ENCODE measurements at places on chromosomes 4 and X.

GRCh38 chrX:29044423-29045184 is 457.4 kb downstream of the IL1RAPL1 start:
- DNase-seq, result no peak

- no peak for DNase-seq
These were observed 41.3 kb upstream of the GPC3 start for GRCh38 chrX:134026565-134027311.

DNA sequence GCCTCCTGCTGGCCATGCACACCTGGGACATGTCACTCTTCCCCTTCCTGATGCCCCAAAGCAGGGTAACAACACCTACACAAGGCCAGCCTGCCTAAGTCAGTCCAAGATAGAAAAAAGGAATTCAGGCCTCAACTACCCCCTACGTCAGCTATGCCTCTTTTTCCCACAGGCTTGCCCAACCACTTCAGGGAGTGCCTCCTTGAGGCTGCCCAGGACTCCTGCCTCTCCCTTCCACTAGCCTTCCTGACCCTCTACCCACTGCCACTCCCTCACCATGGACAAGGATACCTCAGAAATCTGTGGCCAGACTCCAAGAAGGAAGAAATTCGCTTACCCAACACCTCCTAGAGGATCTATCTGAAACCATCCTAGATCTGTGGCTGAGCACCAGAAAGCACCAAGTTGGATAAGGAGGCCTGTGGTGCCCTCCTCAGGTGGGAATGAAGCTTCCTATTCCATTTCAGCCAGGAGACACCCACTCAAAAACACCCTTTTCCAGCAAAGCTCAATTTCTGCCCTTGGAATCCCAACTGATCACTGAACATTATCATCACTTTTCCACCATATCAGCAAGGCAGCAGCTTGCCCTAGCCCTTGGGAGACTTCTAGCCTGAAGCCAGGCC is 1.8 kb downstream of the KDM5C start:
- no peak for DNase-seq

- no peak for DNase-seq
These were observed 122.3 kb downstream of the ARHGAP10 start for GRCh38 chr4:147854154-147854553.

DNA sequence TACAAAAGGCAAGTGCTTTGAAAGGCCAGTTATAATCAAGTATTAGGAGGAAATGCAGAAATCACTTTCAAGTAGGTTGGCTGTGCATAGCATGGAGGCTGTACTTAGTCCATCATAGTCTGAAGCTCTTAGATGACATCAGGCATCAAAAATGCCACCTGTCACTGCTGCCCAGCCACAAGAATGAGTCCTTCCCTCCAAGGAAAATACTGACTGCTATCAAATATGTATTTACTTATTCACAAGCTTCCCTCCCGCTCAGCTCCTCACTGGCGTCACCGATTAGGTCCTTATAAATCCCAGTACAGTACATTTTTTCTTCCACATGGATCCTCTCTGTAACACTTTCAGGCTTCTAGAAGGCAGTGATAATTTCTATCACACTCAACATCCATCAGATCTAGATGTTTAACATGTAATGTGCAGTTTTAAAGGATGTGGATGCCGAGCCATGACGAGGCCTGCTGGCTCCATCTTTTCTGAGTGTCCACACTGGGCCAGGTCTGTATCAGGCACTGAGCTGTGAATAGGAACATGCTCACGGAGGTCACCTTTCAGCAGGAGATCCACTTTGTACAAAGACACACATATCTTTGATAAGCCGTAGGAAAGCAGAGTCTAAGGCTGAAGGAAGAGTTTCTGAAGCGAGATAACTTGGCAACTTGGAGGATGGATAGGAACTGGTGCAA is 121.9 kb downstream of the PALLD start:
- DNase-seq, result no peak

GRCh38 chr4:146916479-146917076 is 29.1 kb downstream of the TTC29 start:
- no peak for DNase-seq

- no peak for DNase-seq
These were observed 38.3 kb upstream of the MAPK10 start for GRCh38 chr4:86398187-86398586.
